Heart right ventricle (tissue), 16 donors: ENCODE measurements at places on chromosomes 12 and 14. TPM values are rescaled to one million over a fixed set of nuclear protein-coding genes. Genes with fewer than 3 reads are reported as not detected.

DNA sequence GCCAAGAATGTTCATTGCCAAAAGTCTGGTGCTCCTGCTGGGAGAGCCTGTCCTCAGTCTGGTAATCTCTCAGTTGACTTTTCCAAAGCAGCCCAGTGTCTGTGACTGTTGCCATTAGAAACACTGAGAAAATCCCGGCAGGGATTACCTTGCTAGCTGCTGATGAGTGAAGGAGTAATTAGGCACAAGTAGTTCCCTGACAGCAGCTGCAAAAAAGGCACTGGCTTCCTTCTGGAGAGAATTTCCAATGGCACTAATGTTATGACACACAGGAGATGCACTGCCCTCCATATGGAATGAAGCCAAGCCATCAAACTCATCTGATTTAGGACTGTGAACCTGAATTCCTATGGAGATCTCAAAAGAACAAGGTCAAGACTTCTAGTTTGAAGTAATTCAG, 1321.2 kb upstream of the SEL1L start:
- DNase-seq, result no peak

The CLMN gene
- total RNA-seq, result 6.1 TPM

DNA sequence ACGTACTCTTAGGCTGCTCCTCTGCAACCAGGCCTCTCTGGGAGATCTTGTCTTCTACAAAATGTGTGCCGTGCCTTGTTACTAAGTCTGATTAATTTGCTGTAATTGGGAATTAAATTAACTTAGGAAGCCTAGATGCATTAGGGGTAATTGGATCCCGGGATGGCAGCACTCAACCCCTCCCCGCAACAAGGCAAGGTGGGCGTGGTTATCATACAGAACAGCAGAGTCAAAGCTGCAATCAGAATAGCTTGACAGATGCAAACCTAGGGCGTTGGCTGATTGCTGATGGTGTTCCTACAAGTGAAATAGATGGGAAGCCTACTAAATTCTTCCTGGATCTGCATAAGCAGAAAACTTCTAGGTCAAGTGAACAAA, 34.5 kb upstream of the NFYB start:
- DNase-seq, result no peak

GRCh38 chr12:120720234-120720986, 5.2 kb upstream of the ACADS start:
- no peak for DNase-seq

The SERPINA5 gene
- total RNA-seq, result 0.38 TPM

The CCER1 gene
- not detected for total RNA-seq

DNA sequence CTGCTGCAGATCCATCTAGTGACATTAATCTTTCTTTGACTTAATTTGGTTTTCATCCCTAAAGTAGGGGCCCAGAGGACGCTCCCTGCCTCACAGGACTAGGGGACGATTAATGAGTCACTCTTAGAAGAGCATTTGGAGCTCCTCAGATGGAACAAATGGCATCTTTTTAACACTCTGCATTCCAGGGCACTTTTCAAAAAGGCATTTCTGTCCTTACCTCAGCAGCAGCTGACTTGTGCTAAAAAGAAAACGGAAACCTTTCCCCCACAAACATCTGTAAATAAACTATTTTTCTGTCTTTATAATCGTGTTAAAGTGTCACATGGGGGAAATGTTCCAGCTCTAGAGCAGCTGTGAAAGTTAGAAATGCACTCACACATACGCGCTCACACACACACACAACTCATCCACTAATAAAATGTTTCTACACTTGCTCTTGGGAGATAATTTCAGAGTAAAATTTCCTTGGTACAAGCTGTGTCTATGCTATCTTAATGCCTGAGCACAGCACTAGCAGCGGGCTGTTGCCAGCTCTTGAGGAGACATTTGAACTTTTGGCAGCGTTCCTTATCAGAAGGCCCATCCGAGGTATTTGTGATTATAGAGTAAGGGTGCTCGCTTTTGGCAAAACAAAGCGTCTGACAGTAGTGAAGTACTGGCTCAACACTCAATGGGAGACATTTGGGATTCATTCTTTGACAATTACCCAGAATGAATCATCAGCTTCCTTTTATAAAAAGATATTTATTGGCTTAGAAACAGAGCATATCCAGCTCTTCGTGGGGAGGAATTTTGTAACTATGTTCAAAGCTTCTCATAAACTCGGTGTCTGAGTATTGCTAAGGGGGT, 141.3 kb downstream of the PLXNC1 start:
- no peak for DNase-seq

GRCh38 chr12:51926064-51926632, 18.8 kb downstream of the ACVRL1 start:
- DNase-seq, result no peak

The MIP gene
- not detected for total RNA-seq

GRCh38 chr14:68182492-68182891, 362.9 kb downstream of the RAD51B start:
- DNase-seq, result no peak

DNA sequence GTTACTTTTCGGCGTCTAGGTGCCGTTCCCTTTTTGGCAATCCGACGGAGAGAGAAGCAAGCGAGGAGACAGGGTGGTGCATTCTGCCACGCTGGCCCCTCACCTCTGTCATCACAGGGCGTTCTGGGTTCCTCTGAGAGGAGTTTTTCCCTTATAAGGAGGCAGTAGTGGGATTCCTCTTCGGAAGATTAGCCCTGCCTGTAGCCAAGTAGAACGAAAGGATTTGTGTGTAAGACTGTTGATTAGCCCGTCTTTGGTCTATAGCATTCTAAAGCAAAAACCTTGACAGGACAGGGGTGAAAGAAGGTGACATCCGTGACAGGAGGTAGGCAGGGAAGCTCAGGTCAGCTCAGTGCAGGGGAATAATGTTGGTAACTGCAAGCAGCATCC, 9.1 kb upstream of the NEMF start:
- peak; percentile 48 for DNase-seq

DNA sequence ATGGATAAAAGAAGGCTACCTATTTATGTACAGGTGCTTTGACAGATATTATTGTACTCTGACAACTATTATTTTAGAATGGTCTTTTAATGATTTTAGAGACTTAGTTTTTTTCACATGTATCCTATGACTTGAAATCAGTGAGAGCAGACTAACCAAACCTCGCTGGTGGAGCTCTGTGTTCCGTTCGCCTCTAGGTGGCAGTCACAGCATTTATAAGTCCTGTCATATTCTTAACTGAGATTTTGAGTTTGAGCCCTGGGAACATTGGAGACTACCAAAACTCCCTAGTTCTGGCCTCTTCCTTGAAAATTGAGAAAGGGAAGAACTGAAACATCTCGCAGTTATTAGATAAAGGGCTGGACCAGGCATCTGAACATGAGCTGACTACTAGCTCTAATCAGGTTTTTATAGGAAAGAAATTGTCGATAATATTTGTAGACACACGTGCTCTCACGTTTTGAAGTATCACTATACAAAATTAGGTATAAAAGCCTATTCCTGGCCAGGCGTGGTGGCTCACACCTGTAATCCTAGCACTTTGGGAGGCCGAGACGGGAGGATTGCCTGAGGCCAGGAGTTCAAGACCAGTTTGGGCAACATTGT, 48.3 kb downstream of the TTLL5 start:
- peak; percentile 46 for DNase-seq

The KRT83 gene
- not detected for total RNA-seq

GRCh38 chr12:45598761-45599160, 130.7 kb upstream of the ARID2 start:
- no peak for DNase-seq

GRCh38 chr12:93589081-93589480, 16.6 kb downstream of the SOCS2 start:
- DNase-seq, result no peak

- peak; percentile 89 for DNase-seq
These were observed at the start of gene STAT6 for GRCh38 chr12:57111031-57111734. Gene STAT6 (minus strand): TSS chr12:57111362. CDS start chr12:57108278, 3,084 bp downstream.

DNA sequence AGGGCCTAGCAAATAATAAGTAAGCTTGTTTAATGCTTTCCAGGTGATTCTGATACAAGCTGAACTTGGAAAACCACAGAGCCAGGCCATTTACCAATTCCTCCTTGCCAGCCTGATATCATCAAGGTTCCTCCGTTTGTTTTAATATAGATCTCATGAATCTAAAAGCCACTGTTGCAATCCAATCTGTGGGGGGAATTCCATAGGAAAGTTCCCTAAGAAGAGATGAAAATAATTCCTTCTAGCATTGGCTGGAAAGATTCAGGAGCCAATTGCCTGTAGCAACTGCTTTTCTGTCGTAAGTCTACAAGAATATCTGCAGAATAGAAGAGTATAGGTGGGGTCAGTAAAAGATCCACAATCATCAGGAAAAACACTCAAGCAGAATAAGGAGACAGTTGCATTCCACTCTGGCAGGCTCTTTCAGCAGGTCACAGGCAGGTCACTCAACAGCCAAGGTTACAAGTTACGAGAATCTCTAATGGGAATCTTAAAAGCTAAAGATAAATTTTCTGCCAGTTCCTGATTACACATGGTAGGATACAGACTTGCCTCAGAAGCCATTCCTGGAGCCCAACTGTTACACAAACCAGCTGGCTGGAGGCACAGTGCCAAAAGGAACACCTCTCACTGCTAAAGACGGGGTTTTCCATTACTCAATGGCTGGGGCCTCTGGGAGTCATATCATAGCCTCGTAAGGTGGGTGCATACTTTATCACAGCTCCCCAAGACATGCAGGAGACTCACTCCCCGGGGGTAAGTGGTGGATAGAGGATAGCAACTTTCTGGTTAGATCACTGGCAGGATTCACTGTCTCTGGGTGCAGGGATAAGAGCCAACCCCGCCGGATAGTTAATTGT, 43.6 kb downstream of the FGD6 start:
- peak; percentile 40 for DNase-seq

The GALNT8 gene
- 1.4 TPM for total RNA-seq

DNA sequence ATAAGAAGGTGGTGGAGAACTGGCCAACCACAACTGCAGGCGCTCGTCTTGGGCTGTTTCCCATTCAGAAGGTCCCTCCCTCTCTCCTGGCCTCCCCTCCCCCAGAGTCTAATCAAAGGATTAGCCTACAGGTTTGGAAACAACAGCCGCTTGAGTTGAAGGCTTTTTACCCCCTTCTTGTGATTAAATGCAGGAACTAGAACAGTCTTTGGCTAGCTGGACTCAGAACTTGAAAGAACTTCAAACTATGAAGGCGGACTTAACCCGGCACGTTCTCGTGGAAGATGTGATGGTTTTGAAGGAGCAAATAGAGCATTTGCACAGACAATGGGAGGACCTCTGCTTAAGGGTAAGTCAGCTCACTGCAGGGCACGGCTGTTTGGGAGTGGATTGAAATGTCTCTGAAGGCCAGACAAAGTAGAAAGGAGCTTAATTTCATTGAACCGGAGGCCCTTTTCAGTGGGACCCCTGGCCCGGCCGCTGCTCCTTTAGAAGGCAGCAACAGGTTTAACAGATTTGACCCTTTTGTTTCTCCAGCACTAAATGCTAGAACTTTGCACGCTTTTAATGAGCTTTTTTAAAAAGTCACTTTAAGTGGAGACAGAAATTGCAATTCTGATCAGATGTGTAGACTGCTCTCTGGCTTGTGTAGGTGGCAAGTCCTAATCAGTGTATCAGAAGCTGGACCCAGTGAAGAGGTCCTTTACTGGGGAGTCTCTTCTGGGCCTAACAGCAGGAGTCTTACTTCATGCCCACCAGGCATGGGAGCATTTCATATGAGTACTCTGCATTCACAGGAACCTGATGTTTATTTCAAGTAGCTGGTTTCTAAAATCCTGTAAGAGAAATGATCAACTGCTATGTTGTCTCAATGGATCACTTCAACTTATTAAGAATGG, 107.7 kb downstream of the ESR2 start:
- no peak for DNase-seq

The ACVR1B gene
- 11.1 TPM for total RNA-seq

DNA sequence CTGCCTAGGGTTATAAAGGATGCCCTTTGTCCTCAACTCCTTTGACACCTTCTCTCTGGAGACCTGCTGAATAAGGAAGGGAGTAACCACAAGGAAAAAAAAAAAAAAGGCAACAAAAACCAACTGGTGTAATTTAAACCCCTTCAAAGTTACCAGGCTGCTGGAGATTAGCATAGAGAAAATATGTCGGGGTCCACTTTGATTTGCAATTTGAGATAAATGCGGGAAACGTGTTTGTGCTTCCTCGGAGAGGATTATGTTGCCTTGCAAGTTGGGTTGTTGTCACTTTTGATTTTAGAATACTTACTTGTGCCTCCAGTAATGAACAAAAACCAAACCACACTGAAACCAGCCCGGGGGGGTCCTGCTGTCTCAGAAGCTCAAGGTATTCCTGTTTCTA, 200.2 kb upstream of the MYL2 start:
- no peak for DNase-seq

DNA sequence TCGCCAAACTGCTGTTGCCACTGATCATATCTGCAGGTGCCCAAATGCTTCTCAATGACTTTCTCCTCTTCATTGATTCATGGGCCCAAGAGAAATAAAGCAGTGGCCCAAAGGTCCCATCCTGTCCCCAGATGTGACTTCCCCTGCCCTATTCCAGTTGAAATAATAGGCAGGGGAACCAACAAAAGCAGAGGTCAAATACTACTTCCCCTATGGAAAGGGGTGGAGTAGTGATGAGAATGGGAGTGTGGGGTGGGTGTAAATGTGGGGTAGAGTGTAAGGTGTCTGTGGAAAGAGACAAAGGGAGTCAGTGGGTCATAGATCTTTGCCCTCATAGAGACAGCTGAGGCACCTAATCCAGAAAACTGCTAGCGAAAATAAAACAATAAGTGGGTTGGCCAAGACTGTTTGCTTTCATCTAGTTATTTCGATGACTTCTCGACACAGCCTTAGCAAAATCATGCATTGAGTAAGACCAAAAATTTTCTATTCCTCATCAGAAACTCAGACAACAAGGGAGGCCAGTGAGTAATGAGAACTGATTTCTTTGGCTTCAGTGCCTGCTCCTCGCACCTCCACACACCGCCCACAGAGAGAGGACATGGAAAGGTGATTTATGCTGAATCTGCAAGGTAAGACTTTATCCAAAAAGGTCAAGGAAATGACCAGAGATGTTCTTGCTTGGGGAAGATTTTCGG, 10.9 kb upstream of the IL22 start:
- no peak for DNase-seq

DNA sequence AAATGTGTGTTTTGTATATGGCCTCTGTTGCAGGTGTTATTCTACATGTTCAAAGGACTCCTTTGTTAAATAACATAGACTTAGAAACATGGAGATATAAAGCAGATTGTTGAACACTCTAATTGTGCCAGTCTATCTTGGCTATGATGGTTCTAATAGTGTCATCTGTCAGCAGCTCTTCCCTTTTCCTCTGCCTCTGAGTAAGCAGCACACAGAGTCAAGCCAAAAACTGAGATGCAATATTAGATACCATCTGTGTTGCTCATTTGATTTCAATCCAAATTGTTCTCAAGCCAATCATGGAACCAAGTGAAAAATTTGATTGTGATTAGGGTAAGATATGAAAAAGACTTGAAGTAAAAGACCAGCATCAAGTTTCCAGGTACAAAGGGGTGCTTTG, 871.1 kb upstream of the MGAT4C start:
- no peak for DNase-seq

DNA sequence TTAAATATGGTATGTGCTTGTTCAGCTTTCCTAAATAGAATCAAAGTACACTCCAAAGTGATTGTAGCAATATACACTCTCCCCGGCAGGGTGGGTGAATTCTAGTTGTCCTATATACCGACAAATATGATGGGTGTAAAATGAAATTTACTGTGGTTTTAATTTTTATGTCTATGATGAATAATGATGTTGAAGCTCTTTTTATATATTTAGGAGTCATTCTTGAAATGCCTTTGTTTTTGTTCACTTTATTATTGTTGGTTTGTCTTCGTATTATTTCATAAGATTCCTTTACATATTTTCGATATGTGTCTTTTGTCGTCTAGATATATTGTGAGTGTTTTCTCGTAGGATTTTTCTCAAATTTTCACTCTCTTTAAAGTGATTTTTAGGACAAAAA, 105.7 kb downstream of the PDE3A start:
- DNase-seq, result no peak

GRCh38 chr14:104794993-104795780, at the start of gene AKT1:
Gene AKT1 (minus strand): TSS chr14:104795748. CDS start chr14:104792643, 3,105 bp downstream.
- no peak for DNase-seq
